ENCODE measurements at places on chromosomes 1 and 21.
A peak's percentile ranks its signal among the peaks of the same experiment; 100 is the strongest.

- no peak for DNase-seq
Observed at GRCh38 chr1:81805537-81806431, 5.0 kb downstream of the ADGRL2 start.

DNA sequence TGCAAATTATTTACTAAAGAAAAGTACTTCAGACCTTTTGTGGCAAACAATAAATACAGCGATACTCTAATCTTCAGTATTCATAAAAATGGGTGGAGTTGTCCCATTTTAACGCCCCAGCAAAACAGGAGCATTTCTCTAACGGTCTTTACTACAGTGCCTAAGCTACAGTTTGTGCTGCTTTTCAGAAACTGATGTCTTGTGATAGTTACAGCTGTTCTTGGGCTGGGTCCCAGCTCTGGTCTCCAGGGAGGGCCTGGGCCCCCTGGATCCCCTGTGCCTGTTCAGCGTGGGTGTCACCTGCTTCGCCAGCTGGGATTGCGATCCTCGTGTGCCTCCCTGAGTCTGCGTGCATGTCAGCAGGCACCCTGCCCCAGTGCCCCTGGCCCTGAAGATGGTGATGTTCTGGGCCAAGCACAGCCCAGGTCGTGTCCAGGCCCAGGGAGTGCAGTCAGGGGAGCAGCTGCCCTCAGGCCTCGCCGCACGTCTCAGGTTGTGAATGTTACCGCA lies 64.0 kb upstream of the DIP2A start:
- DNase-seq = no peak

DNA sequence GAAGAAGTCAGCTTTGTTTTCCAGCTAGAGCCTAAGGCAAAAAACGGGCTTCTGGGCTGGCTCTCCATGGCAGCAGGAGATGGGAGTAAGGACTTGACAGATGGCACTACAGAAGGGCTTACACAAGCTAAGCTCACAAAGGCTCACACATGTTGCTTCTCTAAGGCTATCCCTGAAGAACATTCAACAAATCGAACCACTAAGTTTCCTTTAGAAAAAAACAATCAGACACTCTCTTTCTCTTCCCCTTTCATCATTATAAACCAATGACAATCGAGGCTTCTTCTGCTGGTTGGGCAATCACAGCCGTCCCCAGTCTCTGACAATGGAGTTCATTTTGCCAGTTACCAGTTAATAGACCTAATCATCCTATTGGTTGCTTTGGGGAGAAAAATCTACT lies 40.5 kb downstream of the TRIT1 start:
- DNase-seq = no peak

GRCh38 chr1:182702826-182703524 lies 18.6 kb upstream of the RGS8 start:
- no peak for DNase-seq

DNA sequence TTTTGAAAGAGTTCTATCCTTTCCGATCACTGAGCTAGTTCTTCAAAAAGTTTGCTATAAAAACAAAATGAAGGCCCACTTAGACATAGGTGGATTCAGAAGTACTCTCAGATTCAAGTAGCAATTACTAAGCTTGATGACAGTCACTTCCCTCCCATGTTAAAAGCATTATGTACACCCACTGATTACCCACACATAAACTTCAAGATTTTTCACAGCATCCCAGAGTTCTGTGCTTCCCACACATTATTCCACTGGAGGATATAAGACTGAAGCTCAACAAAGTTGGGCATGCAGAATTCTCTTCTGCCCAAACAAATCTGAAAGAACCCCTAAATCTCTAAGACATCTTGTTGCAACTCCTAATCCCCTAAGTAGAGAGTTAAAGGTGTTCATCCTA lies 29.5 kb downstream of the VAMP4 start:
- no peak for DNase-seq

DNA sequence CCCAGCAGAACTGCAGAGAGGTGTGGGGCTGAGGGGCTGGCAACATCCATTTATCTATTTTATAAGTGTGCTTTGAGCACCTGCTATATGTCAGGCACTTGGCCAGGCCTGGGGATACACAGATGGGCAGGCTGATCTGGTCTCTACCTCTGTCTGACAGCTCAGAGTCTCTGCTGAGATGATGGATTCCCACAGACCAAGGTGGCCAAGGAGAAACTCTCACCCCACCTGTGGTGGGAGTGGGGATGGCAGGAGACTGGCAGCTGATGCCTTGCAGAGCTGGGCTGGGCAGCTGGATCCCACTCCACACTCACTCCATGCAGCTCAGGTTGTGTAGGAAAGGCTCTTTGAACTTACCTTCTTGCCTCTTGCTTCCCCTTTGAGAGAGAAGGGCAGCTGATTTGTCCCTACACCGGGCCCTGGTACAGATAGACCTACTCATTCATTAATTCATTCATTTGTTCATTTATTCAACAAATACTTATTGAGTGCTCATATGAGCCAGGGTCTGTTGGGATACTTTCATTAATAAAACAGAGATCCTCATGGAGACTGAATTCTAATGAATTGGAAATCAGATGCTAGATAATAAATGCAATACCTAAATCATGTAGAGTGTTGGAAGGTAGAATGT lies 9.0 kb downstream of the ADORA1 start:
- DNase-seq = no peak

GRCh38 chr1:54169068-54169467 lies 16.3 kb upstream of the CDCP2 start:
- DNase-seq = no peak

DNA sequence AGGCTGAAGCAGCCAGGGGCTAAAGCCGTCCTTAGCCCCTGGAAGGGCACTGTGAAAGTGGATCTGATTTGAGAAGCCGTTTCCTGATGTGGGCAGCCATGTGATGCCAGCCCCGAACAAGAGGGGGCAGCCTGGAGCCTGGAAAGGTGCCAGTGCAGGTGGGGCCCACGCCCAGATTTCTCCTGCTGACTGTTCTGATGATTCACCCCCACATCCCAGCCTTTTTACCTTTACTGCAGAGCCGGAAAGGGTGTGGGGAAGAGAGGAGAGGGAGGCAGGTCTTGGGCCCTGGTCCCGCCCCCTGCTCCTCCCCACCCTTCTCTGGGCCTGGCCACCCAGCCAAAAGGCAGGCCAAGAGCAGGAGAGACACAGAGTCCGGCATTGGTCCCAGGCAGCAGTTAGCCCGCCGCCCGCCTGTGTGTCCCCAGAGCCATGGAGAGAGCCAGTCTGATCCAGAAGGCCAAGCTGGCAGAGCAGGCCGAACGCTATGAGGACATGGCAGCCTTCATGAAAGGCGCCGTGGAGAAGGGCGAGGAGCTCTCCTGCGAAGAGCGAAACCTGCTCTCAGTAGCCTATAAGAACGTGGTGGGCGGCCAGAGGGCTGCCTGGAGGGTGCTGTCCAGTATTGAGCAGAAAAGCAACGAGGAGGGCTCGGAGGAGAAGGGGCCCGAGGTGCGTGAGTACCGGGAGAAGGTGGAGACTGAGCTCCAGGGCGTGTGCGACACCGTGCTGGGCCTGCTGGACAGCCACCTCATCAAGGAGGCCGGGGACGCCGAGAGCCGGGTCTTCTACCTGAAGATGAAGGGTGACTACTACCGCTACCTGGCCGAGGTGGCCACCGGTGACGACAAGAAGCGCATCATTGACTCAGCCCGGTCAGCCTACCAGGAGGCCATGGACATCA lies at the start of gene SFN:
Gene SFN, plus strand, starts transcription at position 369 of the 904 bp plus-strand sequence. Its CDS starts 64 bp downstream, at position 433.
- DNase-seq = no peak

DNA sequence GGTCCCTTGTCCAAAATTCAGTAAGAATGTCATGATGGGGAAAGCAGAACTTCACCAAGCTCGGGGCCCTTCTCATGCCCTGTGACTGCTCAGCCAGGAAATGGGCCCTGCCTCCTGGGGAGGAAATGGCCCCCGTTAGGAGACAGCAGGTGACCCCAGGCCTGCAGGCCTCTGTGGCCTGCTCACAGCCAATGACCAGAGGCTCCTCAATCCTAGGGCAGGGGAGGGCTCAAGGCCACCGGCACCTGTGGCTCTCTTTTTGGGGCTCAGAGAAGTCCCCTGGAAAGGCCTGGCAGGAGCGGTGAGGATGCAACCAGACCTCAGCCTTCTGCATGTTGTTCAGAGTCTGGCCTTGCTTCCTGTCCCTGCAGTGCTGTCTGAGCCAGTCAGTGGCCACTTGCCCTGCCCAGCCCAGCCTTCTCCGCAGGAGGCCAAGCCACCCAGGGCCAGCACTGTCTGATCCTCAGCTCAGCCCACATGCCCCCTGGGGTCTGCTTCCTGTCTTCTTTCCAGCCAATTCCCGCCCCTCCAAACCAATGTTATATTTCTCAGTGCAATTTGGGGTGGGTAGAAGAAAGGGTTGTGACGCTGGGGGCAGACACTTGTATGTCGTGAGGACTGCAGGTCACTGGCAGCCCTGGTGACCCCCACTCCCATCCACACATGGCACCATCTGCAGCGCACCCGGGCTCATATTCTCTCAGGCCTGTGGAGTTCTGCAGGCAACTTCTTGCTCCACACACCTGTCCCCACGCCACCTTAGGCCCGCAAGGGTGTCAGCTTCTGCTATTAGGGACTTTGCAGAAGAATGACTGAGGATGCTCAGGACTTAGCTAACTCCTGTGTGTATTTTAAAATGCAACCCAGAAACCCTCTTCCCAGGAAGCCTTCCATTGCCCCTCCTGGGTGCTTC lies 83.6 kb downstream of the ITPKB start:
- DNase-seq = no peak

GRCh38 chr1:150560576-150561253 lies 11.5 kb downstream of the ADAMTSL4 start:
- DNase-seq = peak; percentile 75

GRCh38 chr1:175599212-175599705 lies 144.1 kb downstream of the TNR start:
- DNase-seq = no peak

DNA sequence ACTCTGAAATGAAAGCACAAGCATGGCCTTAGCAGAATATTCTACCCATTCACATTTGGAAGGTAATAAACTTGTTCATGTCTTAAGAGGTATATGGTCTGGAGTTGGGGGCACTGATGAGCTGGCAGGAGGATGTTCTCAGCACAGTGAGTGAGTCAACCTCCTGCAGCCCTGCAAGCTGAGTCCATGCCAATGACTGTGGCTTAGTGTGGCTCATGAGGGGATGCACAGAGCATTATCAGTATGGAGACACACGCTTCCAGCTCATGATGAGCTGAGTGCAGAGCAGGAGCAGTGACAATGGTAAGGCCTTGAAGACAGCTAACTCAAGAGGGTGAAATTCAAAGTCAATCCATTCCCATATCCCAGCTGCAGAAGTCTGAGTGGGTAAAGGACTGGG lies 102.3 kb downstream of the TNFSF18 start:
- no peak for DNase-seq

- DNase-seq = no peak
Observed at GRCh38 chr1:84370266-84370665, 28.0 kb upstream of the DNASE2B start.

DNA sequence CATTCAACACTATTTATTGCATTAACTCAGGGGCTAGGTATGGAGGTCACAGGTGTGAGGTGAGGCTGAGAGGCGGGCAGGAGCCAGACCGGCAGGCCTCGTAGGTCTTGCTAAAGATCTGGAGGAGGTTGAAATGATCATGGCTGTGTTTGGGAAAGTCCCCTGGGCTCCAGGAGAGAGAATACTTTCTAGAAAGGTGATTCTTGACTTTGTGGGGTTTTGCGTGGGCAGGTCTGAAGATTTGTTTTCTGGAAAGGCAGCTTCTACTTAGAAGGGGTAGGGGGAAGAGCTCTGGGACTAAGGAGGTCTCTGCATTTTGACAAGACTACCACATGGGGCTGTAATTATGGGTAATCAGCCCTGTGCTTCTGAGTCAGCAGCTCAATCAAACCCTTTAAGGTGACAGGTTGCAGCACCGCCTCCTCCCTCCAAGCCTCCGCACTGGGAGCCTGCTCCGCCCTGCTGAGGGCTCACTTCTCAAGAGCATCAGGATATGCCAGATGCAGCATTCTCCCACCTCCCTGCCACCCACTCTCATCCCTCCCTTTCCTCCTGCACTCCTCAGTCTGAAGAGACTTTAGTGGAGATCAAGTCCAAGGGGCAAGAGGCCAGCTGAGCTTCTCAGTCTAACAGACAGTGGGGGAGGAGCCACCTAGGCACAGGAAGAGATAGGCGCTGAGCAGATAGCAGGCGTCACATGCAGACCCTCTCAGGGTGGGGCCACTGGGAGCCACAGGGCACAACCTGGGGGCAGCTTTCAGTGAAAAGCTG lies 30.5 kb downstream of the SLC30A1 start:
- DNase-seq = no peak

GRCh38 chr1:239786464-239786863 lies 305.2 kb upstream of the FMN2 start:
- DNase-seq = no peak

DNA sequence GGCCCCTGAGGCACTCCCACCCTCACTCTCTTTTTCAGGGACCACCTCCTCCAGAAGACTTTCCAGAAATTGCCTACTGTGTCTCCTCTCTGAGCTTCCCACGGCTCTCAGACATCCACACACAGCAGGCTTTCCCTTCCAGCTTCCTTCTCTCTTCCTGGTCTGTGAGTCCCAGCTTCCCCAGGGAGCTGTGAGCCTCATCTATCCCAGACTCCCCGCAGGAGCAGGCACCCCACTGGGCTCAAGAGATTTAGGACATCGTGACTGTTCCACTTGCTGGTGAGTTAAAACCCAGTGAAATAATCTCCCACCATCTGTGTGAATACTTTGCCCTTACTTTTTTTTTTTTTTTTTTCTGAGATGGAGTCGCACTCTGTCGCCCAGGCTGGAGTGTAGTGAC lies 22.0 kb upstream of the PRELP start:
- no peak for DNase-seq

DNA sequence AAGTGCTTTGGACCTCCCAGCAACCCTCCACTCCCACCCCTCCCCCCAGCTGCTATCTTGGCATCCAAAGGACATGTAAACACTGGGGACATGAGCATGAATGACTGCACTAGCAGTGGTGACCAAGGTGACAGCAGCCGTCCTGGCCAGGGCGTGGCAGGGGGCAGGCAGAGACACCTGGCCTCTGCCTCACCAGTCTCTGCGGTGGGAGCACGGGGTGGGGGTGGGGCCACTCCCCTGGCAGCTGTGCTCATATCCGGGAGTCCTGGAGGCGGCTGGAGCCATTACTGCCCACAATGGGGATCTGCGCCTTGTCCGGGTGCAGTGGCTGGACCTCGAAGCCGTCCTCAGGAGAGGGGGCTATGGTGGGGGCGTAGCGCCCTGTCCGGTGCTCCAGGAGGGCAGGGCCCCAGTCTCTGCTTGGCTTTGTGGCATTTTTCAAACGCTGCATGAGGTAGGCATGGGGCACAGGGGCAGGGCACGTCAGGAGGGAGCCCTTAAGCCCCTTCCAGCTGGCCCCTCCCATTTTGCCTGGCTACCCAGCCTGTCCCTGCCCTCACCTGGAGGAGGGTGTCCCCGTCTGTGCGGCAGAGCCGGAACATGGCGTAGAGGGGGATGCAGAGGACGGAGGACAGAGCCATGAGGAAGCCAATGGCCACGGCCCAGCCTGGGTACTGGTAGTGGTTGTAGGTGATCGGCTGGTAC lies 6.0 kb downstream of the CCDC24 start:
- DNase-seq = no peak

Measured in activated naive CD4-positive, alpha-beta T cell (primary cell).